ENCODE measurements at places on chromosomes 3 and 15.
A peak's percentile ranks its signal among the peaks of the same experiment; 100 is the strongest.

- peak; percentile 83 for DNase-seq
These were observed 4.0 kb downstream of the CCDC51 start for GRCh38 chr3:48435774-48436476.

DNA sequence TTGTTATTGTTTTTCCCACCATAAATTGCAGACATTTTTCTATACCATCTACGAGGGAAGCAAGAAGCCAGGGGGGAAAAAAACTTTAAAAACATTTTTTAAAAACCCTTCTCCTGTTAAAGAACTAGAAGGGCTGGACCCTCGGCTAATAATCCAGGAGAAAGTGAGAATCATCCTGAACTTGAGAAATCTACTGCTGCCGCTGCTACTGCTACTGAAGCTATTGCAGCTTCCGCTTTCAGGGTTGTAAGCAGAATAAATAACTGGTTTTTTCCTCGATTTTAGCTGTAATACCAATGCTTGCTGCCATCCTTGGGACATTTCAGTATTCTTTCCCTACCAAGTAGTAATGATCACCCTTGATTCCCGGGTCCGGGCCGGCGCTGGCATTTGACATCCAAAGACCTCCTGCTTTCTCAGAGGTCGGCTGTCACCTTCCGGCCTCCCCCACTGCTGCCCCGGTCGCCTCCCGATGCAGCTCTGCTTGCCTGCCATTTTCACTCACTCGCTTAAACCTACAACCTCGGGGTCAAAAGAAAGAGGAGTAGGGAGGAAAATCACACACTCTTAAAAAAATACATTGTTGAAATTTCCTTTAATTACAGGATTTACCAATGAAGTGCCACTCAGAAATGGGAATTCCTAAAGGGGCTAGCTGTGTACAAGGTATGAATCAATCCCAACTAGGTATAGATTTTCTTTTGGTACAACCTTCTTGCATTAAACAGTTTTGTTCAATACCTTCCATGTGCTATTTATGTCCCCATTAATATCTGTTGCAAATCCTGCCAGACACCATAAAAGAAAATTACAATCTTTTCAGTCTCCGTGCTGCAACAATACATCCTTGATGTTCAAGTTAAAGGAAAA, 674 bp upstream of the MECOM start:
- DNase-seq, result no peak

GRCh38 chr15:90813796-90814190, 54.6 kb upstream of the FURIN start:
- no peak for DNase-seq

DNA sequence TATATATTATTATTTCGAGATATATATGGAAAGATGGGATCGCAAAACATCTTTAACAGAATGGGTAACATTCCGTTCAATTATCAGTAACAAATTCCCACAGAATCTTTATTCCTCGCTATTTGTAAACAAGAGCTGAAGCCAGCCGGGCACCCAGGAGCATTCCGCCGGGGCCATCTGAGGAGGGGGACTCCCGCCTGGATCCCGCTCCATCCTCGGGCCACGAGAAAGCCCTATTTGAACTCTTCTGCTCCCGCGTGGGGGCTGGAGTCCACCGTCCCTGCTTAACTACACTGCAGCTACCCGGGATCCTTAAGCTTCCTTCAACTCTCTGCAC, 687 bp downstream of the GPR176 start:
- DNase-seq, result no peak

GRCh38 chr15:65551183-65551582, 20.9 kb downstream of the HACD3 start:
- DNase-seq, result no peak

GRCh38 chr3:112741983-112742382, 101.0 kb upstream of the CCDC80 start:
- no peak for DNase-seq

DNA sequence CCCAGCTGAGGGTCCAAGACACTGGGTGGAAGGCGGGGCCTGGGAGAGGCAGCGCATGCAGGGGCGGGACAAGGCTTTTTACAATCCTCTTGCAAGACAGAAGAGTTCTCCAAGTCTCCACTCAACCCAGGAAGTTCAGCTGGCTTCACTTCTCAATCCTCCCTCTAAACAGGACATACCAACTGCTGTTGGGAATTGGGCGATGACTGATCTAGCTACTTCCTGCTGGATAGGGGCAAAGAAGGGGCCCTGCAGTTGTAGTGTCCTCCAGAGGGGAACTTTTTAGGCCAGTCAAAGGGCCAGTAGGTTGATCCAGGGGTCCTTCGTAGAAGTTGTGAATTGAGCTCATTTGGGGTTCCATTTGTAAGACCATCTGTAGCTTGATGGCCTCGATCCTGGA, 94.6 kb upstream of the TERB2 start:
- no peak for DNase-seq

- DNase-seq, result no peak
These were observed 31.1 kb downstream of the SLC28A1 start for GRCh38 chr15:84915606-84915958.

- peak; percentile 36 for DNase-seq
These were observed 187.1 kb upstream of the DNAJC19 start for GRCh38 chr3:181176601-181177000.

DNA sequence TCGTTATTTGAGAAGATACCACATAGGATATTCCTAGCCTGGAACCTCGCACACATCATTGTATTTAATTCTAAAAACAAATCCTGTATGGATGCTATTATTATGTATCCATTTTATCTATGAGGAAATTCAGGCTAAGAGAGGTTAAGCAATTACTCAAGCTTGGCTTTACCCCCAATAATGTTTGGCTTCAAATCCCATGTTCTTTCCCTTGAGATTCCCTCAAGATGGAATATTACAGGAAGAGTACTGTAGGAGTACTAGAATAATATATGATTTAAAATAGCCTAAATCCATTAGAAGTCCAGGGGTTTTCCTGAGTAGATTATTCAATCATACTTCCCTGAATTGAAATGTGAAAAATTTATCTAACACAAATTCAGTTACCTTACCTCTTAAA, 630.2 kb downstream of the ZNF385D start:
- no peak for DNase-seq

DNA sequence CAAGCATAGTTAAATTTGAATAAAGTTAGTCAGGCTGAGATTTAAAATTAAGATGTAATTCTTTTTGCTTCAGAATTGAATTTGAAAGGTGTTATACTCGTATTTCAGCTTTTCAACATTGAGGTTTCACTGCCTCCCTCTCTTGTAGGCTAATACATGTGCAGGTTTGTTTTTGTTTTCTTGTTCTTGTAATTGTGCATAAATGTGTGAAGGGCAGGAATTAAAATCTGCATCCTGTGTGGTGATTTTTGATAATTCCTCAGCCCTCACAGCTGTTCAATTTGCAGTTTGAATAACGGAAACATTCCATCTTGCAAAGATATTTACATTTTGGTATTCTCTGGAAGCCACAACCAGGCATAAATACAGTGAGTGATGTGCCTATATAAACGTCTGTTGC, 24.9 kb upstream of the PLSCR1 start:
- DNase-seq, result no peak
